ENCODE measurements at places on chromosomes 5 and 9.

DNA sequence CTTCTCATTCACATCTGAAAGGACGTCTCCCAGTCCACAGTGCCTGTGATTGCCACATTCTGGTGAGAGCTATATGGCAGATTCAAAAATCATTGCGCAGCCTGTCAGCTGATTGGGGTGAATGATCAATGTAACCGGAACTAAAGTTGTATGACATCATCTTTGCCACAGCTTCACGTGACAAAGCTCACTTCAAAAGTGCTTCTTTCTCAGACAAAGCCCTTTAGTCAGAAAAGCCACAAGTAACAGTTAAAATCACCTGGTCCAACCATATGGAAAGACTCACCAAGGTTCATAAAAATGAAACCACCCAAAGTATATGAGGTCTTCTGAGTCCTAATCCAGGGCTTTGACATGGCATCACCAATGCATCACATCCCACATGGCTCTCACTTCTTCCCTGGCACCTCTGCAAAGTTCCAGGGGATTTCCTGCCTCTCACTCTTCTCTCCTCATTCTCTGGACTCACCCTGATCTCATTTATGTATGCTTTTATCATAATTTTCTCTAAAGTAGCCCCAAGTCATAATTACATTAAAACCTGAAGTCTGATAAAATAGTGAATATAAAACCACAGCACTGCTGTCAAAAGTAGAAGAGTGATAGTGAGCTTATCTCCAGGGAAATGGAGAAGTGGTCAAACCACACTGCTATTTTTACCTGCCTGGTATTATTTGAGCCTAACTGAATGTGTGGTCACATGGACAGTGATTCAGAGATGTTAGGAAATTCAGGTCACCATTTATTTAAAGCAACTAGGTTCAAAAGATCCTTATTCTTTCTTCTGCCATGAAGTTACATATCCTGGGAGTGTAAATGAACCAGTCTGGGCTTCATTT, 193.1 kb upstream of the PTGER4 start:
- DNase-seq = no peak

GRCh38 chr5:5304361-5305020, 118.0 kb upstream of the ICE1 start:
- DNase-seq = no peak

DNA sequence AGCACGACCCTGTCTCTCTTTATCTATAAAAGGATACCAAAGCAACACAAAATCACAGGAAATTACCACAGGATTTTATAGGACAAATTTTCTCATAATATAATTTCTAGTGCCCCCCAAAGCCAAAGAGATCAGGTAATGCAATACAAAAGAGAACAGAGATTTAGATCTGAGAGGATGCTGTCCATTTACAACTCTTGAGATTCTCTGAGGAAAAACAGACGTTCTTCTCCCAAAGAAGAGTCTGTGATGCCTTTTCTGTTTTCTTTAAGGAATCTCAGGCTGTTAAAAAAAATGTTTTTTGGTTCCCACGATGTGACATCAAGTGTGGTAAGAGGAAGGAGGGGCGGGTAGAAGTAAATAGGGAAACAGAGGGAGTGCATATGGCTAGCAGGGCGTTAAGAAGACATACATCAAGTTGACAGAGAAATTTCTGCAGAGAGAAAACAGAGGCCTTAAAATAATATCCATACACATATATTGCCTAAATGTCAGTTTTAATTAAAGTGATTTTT, 274.7 kb downstream of the YTHDC2 start:
- no peak for DNase-seq

DNA sequence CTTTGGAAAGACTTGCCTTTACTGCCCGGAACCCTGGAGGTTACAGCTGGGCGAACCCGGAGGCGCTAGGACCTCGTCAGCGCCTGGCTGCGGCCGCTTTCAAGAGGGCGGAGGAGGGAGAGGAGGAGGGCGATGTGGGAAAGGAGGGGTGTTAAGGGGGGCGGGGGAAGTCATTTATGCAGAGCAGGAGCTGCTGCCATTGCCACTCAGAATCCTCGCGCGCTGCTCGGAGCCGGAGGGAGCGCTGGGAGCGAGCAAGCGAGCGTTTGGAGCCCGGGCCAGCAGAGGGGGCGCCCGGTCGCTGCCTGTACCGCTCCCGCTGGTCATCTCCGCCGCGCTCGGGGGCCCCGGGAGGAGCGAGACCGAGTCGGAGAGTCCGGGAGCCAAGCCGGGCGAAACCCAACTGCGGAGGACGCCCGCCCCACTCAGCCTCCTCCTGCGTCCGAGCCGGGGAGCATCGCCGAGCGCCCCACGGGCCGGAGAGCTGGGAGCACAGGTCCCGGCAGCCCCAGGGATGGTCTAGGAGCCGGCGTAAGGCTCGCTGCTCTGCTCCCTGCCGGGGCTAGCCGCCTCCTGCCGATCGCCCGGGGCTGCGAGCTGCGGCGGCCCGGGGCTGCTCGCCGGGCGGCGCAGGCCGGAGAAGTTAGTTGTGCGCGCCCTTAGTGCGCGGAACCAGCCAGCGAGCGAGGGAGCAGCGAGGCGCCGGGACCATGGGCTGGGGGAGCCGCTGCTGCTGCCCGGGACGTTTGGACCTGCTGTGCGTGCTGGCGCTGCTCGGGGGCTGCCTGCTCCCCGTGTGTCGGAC, at the start of gene PCSK5:
TSS of gene PCSK5 (plus strand) at position 202 of the 805 bp plus-strand sequence. CDS start at position 711, 509 bp downstream.
- DNase-seq = no peak

GRCh38 chr9:134005381-134005780, 13.3 kb upstream of the VAV2 start:
- no peak for DNase-seq

DNA sequence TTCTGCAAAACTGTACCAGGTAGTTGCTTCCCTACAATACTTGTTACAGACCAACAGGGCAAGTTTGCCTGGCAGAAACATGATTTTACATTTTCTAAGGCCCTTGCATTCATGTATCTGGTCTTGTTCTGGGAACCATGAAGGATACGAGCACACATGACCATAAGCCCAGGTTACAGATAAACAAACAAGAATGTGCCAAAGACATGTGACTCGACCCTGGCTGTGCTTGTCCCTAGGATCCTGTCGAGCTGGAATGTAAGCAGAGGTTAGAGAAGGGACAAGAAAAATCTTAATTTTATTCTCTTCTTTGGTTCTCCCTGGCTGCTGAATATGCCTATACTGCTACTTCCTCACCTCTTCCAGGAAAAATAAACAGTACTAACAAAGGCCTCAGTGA, 32.5 kb downstream of the PTCH1 start:
- no peak for DNase-seq

DNA sequence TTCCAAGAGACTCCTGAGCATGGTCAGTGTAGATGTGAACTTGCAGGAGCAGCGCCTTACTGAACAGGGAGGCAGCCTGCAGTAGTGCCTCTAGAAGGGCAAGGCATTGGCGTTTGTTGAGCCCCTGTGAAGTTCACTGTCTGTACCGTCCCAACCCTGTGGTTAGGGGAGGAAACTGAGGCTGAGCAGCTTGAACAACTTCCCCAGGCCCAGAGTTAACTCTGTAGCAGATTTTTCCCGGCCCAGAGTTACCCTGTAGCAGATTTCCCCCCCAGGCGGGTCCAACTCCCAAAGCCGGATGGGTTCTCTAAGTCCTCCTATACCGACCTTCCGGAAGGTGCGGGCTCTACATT, 9.6 kb downstream of the LMX1B start:
- no peak for DNase-seq

GRCh38 chr5:40121236-40121635, 558.5 kb upstream of the PTGER4 start:
- DNase-seq = no peak

DNA sequence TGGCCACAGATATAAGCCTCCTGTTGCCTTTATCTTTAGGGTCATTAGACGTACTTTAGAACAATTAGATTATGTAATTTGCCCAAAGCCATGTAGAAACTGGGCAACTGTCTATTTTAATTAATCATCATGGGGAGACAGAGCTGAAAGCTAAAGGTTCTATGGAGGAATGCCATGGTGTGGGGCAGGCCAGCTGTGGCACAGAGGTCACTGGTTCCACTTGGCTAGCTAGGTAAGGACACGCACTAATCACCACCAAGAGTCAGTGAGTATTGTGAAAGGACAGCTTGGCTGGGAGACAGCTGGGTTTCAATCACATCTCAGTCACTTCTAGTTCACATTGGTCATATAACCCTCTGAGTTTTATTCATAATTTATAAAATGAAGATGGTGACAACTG, 81.7 kb downstream of the HMHB1 start:
- DNase-seq = no peak

DNA sequence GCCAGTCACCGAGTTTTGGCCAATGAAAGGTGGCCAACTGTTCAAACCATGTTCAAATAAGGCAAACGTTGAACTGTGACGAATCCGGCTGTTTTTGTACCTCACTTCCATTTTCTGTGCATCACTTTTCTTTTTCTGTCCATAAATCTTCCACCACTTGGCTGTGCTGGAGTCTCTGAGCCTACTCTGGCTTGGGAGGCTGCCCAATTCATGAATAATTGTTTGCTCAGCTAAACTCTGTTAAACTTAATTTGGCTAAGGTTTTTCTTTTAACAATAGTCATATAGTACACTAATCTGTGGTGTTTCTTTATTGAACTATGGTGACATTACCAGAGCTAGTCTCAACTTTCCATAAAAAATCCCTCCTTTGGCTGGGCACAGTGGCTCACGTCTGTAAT, 11.3 kb downstream of the NIM1K start:
- no peak for DNase-seq

- no peak for DNase-seq
Measured at GRCh38 chr5:157665467-157666070, 5.8 kb upstream of the C5orf52 start.

GRCh38 chr5:65812648-65813047, 90.6 kb downstream of the NLN start:
- DNase-seq = no peak

GRCh38 chr9:126504977-126505455, 108.7 kb upstream of the LMX1B start:
- DNase-seq = no peak

DNA sequence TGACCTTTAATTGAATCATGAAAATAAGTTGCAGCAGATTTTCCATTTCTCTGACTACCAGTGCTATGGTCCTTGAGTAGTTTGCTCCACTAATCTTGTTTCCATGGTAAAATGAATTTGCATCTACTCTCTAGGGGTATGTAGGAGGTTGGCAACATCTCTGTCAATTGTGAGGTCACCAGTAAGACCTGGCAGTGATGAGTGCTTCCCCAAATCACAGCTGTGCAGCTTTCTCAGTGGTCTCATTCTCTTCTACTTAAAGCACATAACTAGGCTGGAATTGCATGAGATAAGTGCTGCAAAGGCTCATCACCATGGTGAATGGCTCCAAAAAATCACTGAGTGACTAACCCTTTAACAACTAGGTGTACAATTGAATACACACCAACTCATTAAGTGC, 36.3 kb downstream of the ADAMTS19 start:
- no peak for DNase-seq

- DNase-seq = no peak
Measured at GRCh38 chr5:60792438-60792837, 51.6 kb downstream of the ELOVL7 start.

- DNase-seq = no peak
Measured at GRCh38 chr9:81814401-81814793, 113.8 kb upstream of the SPATA31D4 start.

DNA sequence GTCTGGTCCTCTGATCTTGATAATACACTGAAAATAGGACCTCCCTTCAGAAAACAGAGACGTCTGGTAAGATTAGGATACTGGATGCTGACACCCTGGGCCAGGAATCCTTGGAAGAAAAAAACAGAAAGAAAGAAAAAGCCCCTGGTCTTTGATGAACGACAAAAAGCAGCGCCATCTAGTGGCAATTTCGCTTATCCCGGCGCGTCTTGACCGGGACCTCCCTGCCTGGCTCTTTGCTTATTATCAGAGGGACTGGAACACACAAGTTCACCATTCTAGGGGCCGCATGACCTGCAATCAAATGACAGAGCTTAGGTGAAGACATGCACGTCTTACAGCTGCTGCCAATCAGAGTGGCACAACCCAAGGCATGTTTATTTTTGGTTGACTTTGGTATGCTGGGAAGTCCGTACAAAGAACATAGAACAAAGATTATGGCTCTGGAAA, 114.9 kb upstream of the NFIB start:
- DNase-seq = no peak

DNA sequence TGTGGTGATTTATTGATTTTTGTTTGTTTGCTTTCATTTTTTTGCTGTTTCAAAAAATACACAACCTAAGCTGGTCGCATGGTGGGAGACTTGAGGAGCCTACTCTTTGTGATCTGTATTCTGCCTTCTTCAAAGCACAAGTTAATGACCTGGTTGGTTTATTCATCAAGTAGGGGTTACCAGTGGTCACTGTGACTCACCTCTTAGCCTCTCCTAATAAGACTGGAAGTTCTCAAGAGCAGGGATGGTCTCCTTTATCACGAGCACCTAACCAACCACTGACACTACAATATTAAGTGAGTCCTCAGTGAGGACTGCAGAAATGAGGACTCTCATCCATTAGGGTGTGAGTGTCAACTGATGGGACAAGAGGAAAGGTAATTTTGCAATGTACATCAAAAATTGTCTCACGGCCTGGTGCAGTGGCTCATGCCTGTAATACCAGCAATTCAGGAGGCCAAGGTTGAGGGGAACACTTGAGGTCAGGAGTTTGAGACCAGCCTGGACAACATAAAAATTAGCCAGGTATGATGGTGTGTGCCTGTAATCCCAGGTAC, 13.6 kb upstream of the MTMR12 start:
- no peak for DNase-seq

- DNase-seq = no peak
Measured at GRCh38 chr5:119336262-119336661, 19.6 kb upstream of the TNFAIP8 start.

GRCh38 chr9:119789987-119790386, 420.8 kb upstream of the BRINP1 start:
- DNase-seq = no peak

DNA sequence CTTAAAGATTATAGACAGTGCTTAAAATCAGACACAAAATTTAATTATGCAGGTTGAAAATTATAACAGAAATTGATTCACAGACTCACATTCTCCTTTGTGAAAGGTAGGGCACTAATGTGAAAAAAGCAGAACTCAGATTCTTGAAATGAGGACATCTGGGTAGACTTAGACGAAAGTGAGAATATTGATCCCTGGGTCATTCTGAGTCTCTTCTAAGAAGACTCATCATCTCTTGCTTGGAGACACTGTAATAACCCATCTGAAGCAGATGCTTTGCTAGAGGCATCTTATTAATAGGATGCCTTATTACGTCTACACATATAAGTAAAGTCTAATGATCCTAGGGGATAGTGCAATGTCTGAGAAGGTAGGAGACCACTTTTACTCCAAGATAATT, 274.4 kb downstream of the HINT1 start:
- no peak for DNase-seq

Measured in GOT3 (cell line).